Jurkat, Clone E6-1 (cell line): ENCODE measurements at places on chromosomes 2 and 18.

GRCh38 chr2:111716905-111717775 is 166.9 kb downstream of the ANAPC1 start:
- DNase-seq, result no peak

- no peak for DNase-seq
Observed at GRCh38 chr2:189168856-189169499, 10.6 kb downstream of the COL5A2 start.

- DNase-seq, result no peak
Observed at GRCh38 chr2:141508806-141509595, 621.8 kb downstream of the LRP1B start.

GRCh38 chr2:190792956-190793888 is 87.4 kb upstream of the GLS start:
- no peak for DNase-seq
